ENCODE measurements at places on chromosomes 11 and 22.
A peak's percentile ranks its signal among the peaks of the same experiment; 100 is the strongest.

DNA sequence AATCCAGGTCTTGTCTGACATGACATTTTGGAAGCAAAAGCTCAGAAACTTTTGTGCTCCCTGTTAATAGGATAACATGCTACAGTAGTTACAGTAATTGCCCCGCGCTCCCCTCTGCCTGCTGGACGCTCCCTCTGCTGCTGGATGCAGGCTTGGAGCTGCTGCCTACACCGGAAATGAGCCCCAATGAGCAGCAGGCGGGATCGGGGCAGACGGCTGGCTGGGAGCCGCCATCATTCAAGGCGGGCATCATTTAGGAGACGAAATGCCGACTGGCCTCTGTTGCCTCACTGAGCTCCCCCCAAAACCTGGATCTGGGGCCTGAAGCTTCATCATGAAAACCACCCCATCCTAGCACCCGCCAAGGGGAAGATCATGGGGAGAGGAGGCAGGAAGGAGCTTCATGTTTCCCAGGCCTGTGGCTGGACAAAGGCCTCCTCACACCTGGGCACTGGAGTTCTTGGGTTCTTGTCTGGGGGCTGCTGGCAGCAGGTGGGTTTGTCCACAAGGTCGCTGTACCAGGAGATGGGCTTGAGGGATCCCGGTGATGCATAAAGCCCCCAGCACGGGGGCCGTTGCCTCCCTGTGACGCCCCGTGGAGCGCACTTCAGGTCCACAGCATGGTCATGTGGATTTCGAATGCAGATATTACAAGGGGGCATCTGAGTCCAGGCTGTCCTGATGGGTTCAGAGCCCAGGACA, 664.3 kb downstream of the BRD1 start:
- H3K27me3 ChIP-seq, result peaks cover 17% of the 10 kb centered on the region
- no peak overlapping the region for H3K4me3 ChIP-seq
- no peaks in the 10 kb centered on the region for H3K4me1 ChIP-seq
- H3K27ac ChIP-seq, result no peak overlapping the region
- no peaks in the 10 kb centered on the region for H3K36me3 ChIP-seq
- DNase-seq, result no peak

DNA sequence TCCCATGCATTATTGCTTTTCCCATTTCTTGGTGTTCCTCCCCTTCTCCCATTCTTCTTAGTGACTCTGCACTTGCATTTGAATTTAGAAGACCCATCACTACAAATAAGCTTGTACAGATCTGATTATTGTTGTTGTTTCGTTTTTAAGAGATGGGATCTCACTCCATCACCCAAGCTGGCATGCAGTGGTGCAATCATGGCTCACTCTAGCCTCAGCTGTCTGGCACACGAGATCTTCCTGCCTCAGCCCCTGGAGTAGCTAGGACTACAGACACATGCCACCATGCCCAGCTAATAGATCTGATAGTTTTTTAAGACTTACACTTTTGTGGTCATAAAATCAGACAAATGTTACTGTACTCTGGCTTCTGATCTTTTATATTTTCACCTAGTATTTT, 252.1 kb downstream of the DDX10 start:
- peaks cover 18% of the 10 kb centered on the region for H3K36me3 ChIP-seq
- no peak for DNase-seq
- no peaks in the 10 kb centered on the region for H3K4me1 ChIP-seq
- no peak overlapping the region for H3K27ac ChIP-seq

DNA sequence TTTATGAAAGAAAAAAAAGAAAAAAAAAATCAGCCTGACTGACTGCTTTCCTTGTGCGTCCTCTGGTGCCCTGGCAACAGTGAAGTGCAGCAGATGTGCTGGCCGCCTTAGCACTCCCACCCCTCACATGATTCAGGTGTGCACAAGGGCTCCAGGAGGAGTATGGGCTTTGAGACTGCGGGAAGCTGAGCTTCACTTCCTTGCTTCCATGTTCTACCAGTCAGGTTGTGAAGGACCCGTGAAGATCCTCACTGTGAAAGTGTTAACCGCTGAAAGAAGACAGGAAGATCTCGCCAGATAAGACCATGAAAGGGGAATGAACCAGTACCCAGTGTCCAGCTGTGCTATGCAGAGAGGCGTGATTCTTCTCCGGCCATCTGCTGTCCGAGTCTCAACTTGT, 48.2 kb downstream of the HIRA start:
- H3K27ac ChIP-seq, result no peak overlapping the region
- DNase-seq, result no peak
- no peak overlapping the region for H3K4me3 ChIP-seq
- H3K36me3 ChIP-seq, result peaks cover 45% of the 10 kb centered on the region
- no peaks in the 10 kb centered on the region for H3K27me3 ChIP-seq

- peaks cover 9% of the 10 kb centered on the region for H3K27me3 ChIP-seq
- H3K4me3 ChIP-seq, result peak within 1 kb of the TSS; percentile 85
- peaks cover 6% of the 10 kb centered on the region for H3K36me3 ChIP-seq
- H3K4me1 ChIP-seq, result peaks cover 59% of the 10 kb centered on the region
- H3K27ac ChIP-seq, result peak within 1 kb of the TSS; percentile 19
These were observed at the start of gene PGGHG for GRCh38 chr11:288478-289397. Gene PGGHG, plus strand, starts transcription at chr11:289126. Its CDS starts 691 bp downstream, at chr11:289817.

Data from nephron progenitor cell (in vitro differentiated cells).